ENCODE measurements at places on chromosomes 7 and 10. TPM values are rescaled to one million over a fixed set of nuclear protein-coding genes. Genes with fewer than 3 reads are reported as not detected.

The SCART1 gene
- 0.49 TPM for total RNA-seq

The SEMA3C gene
- total RNA-seq = 0.16 TPM

The KIAA1549 gene
- total RNA-seq = 1.1 TPM

The SPDYE9 gene
- total RNA-seq = not detected

The DPP6 gene
- not detected for total RNA-seq
